ENCODE measurements at places on chromosomes 12 and 14.

- no peak for DNase-seq
These were observed 39.7 kb downstream of the FOS start for GRCh38 chr14:75318353-75318752.

DNA sequence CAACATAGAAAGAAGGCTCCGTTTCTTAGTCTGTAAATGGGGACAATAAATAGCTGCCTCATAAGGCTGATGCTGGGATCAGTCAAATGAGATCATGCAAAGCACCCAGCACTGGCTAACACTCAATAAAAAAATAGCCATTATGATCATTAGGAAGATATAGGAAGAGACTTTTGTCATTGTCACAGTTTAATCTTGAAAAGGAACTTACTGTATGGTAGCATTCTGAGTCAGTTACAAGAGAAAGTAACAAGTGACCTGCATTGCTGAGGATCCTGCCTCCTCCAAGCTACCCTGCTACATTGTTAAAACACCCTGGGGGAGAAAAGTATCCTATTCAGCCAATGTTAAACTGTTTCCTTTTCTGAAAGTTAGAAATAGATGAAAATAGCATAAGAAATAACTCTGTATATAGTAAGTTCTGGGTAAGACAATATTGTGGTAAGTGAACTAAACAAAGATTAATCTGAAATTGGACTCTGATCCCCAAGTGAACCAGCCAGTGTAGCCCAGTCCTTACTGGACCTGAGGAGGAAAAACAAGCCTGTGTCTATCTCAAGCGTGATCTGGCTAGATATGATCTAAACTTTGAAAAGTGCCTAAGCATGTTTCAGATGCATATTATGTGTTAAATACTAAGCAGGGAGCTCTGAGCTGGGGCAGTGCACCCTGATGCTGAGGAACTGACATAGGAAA is 3.6 kb upstream of the NUDT4 start:
- DNase-seq: no peak

- DNase-seq: no peak
These were observed 224.1 kb downstream of the ALX1 start for GRCh38 chr12:85504164-85504563.

DNA sequence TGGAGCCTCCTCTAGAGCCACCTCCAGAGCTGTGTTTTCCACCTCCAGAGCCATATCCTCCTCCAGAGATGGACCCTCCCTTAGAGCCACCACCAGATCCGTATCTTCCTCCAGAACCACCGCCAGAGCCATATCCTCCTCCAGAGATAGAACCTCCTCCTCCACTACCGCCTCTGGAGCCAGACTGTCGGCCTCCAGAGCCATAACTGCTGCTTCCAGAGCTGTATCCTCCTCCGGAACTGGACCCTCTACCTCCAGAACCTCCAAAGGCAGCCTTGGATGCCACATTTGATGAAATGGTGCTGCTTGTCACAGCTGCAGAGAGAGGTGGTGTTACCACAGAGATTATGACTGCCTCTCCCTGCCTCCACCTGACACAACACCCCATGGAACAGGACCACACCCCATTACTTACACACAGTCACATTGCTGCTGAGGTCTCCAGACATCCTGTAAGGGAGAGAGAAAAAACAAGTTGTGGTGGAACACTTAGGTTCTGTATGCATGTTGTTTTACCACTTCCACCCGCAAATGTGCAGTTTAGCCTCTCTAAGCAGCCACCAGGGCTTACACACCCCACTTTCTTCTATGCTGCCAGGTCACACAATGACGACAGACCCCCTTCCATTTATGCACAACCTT is 6.8 kb downstream of the KRT2 start:
- no peak for DNase-seq

DNA sequence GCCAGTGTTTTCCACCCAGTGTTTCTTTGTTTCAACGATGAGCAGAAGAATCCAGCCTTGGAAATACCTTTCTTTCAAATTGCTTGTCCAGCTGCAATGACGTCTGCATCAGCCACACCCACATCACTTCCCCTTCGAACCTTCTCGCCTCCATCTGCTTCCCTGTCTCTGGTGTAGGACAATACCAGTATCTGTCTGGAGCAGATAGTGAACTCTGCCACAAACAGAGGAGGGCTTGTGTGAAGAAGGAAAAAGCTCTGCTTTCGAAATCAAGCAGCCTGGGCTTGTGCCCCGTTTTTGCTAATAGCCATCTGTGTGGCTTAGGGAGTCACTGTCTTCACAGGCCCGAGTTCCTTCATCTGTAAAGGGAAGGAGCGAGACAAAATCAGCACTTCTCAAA is 415.4 kb downstream of the ZFP36L1 start:
- DNase-seq: peak; percentile 76

- DNase-seq: no peak
These were observed 31.7 kb downstream of the FUT8 start for GRCh38 chr14:65444230-65444629.

- no peak for DNase-seq
These were observed 22.7 kb upstream of the TRIM9 start for GRCh38 chr14:51117593-51117992.

Measured in femur (tissue), 1 donor.